ENCODE measurements at places on chromosomes 5 and 9.

DNA sequence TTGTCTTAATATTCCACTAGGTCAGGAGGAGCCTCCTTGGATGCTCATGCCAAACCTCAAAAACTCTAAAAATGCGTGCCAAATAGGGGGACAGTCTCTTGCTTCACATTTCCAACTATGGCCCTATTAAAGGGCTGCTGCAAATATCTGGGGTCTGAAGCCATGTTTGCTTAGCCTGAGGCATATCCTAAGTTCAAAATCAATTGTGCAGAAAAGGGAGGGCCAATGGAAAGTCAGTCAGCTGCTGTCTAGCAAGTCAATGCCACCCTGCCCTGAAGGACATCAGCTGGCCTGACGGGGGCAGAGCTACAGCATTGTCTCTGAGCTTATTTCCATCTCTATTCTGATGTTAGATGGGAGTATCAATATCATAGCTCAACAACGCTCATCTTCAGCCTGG lies 93.6 kb downstream of the SH3TC2 start:
- no peak for DNase-seq

- peak; percentile 99 for DNase-seq
These were observed 230.3 kb downstream of the AUH start for GRCh38 chr9:91131433-91131839.

- DNase-seq, result no peak
These were observed 136.6 kb downstream of the SEMA6A start for GRCh38 chr5:116437922-116438578.

DNA sequence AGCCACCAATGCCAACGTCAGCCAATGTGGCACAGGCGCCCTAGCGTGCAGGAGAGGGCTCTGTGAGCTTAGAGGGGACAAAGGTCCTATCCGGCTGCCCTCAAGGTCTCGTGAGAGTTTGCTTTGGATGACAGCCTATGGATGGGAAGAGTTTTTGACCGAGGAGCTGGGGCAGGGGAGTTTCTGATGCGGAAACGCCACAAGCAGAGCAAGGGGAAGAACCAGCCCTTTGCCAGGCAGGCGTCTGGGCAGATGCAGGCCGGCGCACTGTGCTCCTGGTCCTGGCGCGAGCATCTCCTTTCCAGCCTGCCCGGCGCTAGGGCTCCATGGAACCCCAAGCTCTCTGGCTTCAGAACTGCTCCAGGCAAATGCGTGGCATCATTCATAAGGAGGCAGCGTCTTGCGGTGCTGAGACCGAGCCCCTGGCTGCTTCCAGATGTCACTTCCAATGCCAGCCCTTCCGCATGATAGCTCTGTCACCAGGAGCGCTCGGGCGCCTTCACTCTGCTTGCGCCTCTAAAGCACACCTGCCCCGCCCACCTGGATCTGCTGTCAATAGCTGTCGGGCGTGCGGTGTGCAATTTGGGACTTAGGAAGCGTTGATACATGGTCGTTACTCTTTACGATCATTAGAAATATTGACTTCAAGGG lies 374.9 kb upstream of the IRX1 start:
- no peak for DNase-seq

- no peak for DNase-seq
These were observed 252.7 kb upstream of the IL12B start for GRCh38 chr5:159582756-159583541.

Data from BJ (cell line).